ENCODE measurements at places on chromosomes 16 and 17. TPM values are rescaled to one million over a fixed set of nuclear protein-coding genes. Genes with fewer than 3 reads are reported as not detected.

KRT25 gene
- total RNA-seq, result not detected

CCL1 gene
- not detected for total RNA-seq

STX4 gene
- 24.2 TPM for total RNA-seq

GNGT2 gene
- 0.45 TPM for total RNA-seq

KRTAP4-3 gene
- total RNA-seq, result not detected

ZNF287 gene
- total RNA-seq, result 10.3 TPM

MMP25 gene
- total RNA-seq, result not detected

LRRC37B gene
- 18.0 TPM for total RNA-seq

SEZ6 gene
- not detected for total RNA-seq

DNA sequence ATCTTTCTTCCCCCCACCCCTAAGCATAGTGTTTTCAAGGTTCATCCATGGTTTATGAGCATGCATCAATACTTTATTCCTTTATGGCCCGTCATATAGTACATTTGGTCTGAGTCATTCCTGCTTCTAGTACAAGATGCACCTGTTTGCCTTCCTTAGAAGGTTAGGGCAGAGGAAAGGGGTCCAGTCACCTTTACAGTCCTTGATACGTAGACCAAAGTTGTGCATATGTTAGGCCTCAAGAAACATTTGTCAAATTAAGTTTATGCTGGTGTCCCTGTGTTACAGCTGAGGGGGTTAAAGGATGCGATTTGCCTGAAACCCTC, 1.4 kb downstream of the CYB5D2 start:
- DNase-seq, result no peak

DNA sequence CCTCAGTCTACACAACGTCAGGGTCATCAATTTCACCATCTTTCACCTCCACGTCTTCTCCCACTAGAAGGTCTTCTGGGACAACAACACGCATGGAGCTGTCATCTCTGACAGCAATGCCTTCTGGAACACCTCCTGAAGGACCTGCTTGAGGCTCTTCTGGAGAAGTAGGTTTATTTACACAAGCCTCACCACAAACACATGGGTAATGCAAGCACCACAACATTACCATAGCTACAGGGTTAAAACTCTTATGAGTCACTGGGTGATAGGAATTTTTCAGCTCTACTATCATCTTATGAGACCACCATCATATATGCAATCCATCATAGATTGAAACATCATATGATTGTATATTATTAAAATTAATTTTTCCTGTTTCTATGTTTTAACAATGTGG, 215.4 kb downstream of the CHD9NB start:
- DNase-seq, result no peak

- DNase-seq, result peak; percentile 94
Observed at GRCh38 chr17:82297714-82298537, 19.5 kb downstream of the CD7 start.

- DNase-seq, result no peak
Observed at GRCh38 chr16:67177743-67178699, 5.7 kb downstream of the MATCAP1 start.

- DNase-seq, result peak; percentile 96
Observed at GRCh38 chr17:42517516-42517915, 18.5 kb upstream of the NAGLU start.

DNA sequence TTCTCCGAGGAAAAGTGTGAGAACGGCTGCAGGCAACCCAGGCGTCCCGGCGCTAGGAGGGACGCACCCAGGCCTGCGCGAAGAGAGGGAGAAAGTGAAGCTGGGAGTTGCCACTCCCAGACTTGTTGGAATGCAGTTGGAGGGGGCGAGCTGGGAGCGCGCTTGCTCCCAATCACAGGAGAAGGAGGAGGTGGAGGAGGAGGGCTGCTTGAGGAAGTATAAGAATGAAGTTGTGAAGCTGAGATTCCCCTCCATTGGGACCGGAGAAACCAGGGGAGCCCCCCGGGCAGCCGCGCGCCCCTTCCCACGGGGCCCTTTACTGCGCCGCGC, at the start of gene ERBB2:
Gene ERBB2, plus strand, starts transcription at position 247 of the 330 bp plus-strand sequence. CDS start 175 bp downstream, outside the sequence.
- peak; percentile 75 for DNase-seq

- DNase-seq, result peak; percentile 16
Observed at GRCh38 chr17:17503566-17504130, 7.5 kb upstream of the RASD1 start.

DNA sequence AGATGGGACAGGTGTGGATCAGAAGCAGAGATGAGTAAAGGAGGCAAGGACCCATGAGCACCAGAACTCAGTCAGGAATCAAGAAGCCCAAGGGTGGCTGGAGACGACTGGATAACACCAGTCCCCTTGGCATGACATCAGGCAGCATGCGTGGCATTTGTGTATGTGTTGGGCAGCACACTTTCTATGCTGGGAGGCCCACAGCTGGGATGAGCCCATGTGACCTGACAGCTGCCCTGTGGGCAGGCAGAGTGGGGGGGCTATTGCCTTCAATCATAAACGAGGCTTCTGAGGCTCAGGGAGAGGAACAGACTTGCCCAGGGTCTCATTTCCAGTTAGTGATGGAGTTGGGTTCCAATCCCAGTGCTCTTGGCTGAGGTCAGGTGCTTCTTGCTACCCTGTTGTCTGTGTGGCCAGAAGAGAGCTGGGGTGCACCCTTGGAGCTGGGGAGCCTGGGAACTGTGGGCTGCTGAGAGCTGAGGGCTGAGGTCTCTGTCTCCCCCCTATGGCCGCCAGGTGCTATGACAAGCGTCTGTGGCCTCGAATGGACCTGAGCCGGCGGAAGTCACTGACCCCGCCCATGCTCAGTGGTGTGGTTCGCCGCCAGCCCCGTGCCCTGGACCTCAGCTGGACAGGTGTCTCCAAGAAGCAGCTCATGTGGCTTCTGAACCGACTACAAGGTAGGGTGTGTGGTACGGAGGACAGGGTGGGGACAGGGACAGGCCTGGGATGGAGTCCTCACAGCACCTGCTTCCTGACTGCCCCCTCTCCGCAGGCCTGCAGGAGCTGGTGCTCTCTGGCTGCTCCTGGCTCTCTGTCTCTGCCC, 7.1 kb upstream of the ORAI3 start:
- peak; percentile 64 for DNase-seq

- peak; percentile 93 for DNase-seq
Observed at GRCh38 chr16:86836503-86837129, 258.3 kb downstream of the FOXL1 start.

GRCh38 chr17:44749076-44749979, 9.5 kb upstream of the ADAM11 start:
- no peak for DNase-seq

- peak; percentile 95 for DNase-seq
Observed at GRCh38 chr16:27202923-27203506, 311 bp upstream of the KDM8 start.

DNA sequence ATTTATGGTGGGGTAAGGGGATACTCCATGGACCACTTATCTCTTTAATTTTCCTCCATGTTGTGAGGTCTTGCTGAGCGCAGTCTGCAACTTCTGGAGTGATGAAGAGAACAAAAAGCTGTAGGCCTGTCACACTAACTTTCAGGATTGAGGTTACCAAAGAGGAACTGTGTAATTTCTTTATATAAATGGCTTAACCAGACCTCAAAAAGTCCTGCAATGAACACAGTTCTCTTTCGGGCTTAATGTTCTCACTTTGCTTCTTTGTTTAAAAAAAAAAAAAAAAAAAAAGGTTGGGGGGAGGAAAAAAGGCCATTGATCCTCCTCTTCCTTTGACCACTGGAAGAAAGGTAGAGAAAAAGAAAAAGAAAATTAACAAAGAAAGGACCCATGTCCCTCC, 86.8 kb upstream of the SOX9 start:
- DNase-seq, result no peak

DNA sequence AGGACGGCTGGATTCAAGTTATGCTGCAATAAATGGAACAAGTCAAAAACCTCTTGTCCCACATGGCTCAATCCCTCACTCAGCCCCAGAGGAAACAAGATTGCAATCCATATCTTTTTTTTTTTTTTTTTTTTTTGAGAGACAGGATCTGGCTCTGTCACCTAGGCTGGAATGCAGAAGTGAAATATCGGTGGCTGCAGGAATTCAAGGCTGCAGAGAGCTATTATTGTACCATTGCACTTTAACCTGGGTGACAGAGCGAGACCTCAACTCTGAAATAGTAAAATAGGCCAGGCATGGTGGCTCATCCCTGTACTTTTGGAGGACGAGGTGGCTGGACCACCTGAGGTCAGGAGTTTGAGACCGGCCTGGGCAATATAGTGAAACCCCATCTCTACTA, 2.7 kb upstream of the PDE6G start:
- no peak for DNase-seq

- DNase-seq, result peak; percentile 21
Observed at GRCh38 chr17:60888812-60889709, 211.4 kb downstream of the BCAS3 start.

DNA sequence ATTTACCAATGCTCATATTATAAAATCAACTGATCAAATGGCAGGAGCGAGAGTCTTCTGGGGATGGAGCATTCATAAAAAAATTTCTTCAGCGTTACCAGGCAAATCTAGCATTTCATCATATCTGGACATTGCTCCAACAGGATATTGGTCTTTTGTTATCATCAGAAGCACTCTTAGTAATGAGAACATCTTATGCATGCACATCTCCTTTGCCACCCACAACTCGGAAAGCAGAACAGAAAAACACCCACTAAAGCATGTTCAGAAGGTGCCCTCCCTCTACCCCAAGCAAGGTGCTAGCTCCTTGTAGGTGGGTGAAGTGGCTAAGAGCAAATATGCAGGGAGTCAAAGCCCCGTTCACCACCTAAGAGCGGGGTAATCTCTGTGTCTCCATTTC, 18.9 kb downstream of the ARHGAP17 start:
- peak; percentile 47 for DNase-seq

- peak; percentile 75 for DNase-seq
Observed at GRCh38 chr17:64084086-64084939, 45.6 kb downstream of the ERN1 start.

- peak; percentile 67 for DNase-seq
Observed at GRCh38 chr16:31869511-31870201, 4.0 kb upstream of the ZNF267 start.

GRCh38 chr17:49353607-49354006, 8.4 kb downstream of the ZNF652 start:
- DNase-seq, result peak; percentile 26

DNA sequence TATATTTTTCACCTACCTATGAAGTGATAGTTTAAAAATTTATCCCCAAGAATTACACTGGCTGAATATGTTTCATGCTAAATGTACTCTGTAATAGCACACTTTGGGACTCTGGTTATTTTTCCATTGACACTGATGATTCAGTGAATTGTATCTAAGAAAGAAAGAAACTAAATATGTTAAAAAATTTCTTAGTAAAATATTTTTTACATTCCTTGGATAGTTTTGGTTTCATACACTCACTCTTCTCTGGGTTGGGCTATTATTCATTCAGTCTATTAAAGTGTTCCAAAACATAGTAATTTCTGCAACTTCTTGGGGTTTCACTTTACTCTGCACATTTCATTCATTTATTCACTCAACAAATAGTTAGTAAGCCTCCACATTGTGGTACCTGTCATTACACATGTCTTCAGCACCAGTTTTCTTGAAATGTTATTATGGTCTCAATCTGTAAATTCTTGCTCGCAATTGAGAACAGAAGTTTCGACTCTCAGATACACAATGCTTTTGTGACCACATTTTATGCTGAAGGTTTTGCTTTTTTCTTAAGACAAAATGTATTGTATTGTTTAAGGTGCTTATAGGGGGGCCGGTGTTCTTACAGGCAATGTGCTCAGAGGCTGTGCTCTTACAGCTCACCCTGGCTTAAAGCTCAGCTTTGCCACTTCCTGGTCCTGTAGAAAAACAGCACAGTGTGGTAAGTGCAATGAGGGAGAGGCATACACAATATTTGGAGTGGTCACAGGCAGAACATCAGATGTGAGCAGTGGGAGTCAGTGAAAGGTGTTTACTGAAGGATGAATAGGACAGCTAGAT, 17.4 kb downstream of the CNTNAP4 start:
- peak; percentile 28 for DNase-seq

- DNase-seq, result no peak
Observed at GRCh38 chr17:19539040-19539399, 5.4 kb downstream of the SLC47A1 start.

DNA sequence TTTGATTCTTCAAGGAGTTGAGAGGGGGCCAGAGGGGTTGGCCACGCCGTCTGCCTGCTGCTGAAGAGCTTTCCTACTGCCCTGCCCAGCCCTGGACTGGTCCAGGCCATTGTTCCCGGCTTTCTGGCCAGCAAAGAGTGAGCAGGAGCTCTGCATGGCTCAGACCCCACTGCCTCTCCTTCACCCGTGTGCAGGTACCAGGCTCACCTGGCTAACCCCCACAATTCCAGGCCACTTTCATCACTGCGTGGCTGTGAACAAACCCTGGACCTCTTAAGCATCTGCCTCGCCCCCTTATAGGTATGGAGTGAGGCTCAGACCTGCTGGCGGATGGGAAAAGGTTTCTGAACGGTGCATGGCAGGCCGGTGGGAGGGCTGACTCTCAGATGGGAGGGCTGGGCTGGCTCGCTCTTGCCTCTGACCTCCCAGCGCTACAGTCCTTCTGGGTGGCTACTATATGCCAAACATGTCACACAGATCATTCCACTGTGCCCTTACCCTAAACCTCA, 8.9 kb downstream of the ZNF319 start:
- DNase-seq, result no peak

- peak; percentile 2 for DNase-seq
Observed at GRCh38 chr16:64012166-64012565, 1109.7 kb downstream of the CDH11 start.

DNA sequence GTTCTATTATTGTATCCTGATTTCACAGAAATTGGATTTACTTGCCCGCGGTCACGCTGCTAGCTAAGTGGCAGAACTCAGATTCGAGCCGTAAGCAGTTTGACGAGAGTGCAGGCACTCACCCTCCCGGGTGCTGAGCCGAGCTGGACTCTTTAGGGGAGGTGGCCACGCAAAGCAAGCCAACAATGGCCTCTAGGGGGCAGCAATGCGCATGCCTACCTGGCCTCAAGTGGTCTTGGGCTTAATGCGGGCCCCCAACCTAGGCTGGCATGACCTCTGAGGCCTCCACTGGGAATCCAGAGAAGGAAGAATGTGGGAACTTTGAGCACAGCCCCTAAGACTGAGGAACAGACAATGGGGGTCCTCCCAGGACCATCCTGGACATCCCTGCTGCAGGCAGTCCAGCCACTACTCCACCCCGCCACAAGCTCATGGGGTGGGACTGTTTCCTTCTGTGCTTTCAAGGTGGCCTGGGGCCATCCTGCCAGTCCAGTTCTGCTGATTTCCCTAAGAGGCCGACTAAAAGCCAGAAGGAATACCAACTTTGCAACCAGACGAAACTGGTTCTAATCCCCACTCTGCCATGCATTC, 276.5 kb downstream of the XYLT1 start:
- DNase-seq, result peak; percentile 51

- DNase-seq, result no peak
Observed at GRCh38 chr17:73013816-73014663, 78.4 kb downstream of the SLC39A11 start.

Measured in fibroblast of the aortic adventitia (primary cell).